ENCODE measurements at places on chromosomes 3 and 15. TPM values are rescaled to one million over a fixed set of nuclear protein-coding genes. Genes with fewer than 3 reads are reported as not detected.

DNA sequence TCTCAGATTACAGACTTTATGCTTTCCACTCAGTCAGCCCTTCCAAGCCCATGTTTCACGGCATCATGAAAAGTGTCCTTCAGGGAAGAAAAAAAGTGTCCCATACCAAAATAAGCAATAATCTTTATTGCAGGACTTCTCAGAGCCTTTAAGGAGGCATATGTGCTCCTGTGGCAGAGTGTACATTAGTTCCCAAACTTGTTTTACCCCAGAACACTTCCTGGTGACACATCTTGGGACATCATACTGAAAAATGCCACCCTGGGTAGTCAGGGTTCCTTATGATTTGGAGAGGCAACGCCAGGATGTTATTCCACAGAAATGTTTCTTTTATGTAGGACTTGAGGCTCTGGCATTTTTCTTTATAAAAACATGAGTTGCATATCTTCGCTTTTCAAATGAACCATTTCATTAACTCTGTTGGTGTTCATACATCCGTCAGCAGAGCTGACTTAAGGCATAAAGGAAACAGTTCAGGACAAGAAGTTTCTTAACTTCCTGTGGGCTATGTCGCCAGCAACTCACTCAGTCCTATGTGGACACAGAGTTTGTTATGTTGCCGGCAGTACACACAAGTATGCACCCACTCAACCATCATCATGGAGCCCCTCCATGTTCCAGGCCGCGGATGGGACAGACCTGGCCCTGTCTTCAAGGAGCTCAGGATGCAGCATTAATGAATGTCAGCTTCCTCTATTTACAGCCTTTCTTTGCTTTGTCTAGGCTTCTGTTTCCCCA, 63.8 kb downstream of the CASR start:
- no peak for DNase-seq

DNA sequence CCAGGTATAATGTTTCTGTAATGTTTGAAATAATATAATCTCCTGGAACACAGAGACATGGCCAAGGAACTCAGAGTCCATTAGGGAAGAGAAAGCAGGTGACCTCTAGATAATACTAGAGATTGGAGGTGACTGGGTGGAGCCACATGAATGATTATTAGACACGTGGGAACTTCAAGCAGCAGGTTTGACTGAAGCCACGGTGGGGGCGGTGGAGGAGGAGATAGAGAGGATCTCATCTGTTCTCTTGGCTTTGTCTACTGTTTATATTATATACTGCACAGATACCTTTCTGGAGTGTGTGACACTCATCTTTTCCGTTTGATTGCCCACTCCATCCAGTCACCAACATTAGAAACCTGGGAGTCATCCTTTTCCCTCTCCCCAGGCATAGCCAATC, 33.7 kb downstream of the KIF7 start:
- DNase-seq, result no peak

DNA sequence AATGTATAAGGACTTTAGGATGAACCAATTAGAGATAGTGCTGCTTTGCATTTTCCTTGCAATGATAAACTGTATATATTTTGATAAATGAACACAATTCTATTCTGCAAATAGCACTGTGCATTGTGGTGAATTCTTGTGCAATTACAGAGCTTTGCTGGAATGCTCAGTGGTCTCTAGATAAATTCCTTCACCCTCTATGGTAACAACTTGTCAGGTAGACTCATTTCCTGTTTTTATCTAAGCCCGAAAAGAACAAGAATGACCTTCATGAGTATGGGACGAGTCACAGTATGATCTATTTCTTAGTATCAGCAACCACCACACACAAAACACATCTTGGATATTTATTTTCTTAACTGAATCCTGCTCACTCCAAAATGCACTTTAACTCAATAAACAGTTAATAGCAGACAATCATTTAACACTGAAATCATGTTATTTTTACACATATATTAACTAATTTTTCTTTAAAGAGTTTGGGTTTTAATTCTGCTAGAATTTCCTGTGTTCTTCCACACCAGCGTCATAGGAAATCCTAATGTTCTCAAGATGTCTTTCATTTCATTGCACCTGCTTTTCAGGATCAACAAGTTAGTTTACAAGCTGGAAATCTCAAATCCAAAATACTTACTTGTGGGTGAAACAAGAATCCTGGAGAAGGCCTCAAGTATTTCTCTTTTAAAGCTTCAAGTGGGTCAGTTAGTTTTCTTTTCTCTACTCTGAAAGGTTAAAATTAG, 551.2 kb downstream of the MECOM start:
- no peak for DNase-seq

DNA sequence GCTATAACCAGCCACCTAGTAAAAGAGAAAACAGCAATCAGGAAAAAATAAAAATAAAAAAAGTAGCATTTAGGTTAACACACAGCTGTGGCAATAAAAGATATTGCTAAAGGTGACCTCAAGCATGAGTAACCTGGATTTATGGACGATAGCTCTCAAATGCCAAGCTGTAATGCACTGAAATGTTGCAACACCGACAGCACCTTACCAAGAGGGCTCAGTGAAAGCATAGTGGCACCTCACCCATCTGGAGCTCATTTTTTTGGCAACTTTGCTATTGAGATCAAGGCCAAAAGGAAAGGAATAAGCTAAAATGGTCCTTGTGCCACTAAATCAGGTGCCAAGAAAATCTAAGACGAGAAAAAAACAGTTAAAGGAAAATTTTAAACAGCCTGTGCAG, 2.5 kb downstream of the HACD2 start:
- DNase-seq, result no peak

Gene MINAR1
- 2.2 TPM for total RNA-seq

GRCh38 chr3:105526360-105527111, 159.8 kb downstream of the ALCAM start:
- DNase-seq, result no peak

Gene NOX5
- total RNA-seq, result 0.20 TPM

GRCh38 chr15:99135194-99135593, 30.3 kb downstream of the SYNM start:
- DNase-seq, result no peak

DNA sequence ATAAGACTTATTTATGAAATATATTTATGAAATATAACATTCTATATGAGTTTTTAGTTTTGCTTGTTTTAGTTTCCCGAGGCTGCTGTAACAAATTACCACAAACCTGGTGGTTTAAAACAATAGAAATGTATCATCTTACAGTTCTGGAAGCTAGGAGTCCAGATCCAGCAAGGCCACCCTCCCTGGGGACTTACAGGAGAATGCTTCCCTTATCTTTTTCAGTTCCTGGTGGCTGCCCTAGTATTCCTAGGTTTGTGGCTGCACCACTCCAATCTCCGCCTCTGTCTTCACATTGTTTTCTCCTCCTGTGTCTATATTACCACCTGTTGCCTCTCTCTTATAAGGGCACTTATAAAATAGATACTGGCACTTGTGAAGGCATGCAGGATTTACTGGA, 877.8 kb downstream of the TUSC7 start:
- DNase-seq, result no peak

- DNase-seq, result no peak
Observed at GRCh38 chr3:63673111-63673510, 20.6 kb downstream of the SNTN start.

DNA sequence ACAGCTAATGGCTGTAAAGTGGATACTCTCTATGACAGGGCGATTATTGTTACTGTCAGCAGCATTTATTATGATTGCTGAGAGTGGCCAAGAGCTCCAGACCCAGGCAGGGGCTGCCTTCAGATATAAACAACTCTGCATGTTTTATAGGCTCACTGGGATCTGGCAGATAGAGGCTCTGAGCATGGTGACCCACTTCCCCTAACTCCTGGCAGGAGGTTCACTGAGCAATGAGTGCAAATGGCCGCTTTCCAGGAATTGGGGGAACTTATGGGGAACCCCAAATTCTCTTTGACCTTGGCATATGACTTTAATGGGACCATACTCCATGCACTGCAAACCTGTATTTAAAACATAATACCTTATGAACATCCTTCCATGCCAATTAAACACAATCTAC, 59.0 kb downstream of the SCN5A start:
- no peak for DNase-seq

GRCh38 chr3:177607589-177607988, 410.3 kb upstream of the TBL1XR1 start:
- DNase-seq, result no peak

Gene DISP2
- total RNA-seq, result 1.1 TPM

DNA sequence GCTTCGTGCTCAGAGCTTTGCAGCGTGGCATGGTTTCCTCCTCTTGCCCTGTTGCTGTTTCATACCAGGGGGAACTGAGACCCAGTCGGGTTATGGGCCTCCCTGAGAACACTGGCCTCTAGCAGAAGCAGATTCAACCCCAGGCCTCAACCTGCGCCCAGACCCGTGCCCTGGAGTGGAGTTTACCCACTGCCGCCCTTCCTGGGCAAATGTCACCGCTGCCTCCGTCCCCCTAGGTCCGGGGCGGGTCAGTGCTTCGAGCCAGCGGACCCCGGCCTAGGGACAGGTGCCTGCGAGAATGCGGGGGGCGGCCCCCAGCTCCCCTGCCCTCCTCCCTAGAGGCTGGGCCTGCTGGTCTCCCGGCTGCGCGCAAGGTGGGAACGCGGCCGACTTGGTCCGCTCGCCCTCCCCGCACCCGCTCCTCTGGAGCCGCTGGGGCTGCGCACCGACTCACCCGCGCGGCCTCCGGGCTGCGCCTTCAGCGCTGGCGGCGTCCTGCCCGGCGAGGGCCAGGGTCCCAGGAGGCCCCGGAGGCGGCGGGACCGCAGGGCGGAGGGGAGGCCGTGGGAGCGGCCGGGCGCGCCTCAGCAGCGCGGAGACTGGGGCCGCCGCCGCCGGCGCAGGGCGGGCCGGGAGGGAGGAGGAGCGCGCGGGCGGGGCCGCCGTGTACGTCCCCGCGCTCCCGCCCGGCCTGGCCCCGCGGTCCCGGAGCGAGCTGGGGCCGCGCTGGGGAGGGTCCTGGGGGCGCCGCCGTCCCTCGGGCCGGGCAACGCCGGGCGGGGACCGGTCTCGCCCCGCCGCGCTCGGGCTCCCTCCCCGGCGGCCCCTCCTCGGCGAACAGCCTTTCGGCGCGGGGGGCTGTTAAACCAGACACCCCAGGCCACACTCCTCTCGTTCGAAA, at the start of gene PIGZ:
PIGZ (minus strand) TSS at position 601 of the 901 bp plus-strand sequence. CDS start 16,802 bp downstream, outside the sequence.
- peak; percentile 49 for DNase-seq

Gene IL20RB
- total RNA-seq, result 8.5 TPM

Gene SMCO1
- not detected for total RNA-seq

DNA sequence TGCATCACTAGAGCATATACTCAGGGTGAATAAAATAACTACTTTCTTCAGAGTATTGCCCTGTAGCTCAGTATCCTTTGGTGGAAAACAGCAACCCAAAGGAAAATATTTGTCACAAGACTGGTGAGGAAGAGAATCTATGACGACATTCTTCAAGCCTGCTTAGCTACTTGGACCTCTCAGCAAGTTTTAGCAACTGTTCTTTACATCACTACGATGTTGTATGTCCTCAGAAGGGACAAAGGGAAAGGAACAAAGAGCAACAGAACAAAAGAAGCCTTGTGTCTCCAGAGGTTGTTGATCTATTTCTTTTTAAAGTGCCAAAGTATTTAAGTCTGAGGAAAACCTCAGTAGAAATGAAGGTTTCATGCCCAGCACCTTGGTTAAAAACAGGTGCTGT, 746.7 kb downstream of the NAALADL2 start:
- no peak for DNase-seq

DNA sequence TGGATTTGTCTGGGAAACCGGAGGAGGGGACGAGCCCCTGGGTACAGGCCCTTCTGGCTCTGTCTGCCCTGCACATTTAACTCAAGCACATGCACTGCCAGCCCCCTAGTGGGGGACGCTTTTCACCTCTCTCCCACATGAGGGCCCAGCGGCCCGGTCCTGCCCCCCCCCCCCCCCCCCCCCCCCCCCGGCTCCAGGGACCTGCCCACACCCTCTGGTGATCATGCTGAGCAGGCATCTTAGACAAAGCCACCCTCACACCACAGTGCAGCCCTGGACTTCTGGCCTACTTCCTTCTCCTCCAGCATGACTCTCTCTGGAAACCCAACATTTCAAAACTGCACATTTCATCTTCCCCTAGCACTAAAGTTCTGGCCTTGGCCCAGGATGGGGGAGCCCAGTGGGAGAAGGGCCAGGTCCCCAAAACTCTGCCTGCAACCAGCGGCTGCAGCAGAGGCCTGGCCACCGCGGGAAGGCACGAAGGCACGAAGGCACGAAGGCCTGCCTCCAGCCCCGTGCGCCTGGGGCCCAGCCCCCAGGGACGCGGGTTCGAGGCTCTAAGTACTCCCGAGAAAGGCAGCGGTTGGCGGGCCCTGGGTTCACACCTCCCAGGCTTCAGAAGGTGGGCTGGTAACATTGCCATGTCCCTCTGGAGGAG, 14.1 kb downstream of the KLF15 start:
- peak; percentile 41 for DNase-seq

DNA sequence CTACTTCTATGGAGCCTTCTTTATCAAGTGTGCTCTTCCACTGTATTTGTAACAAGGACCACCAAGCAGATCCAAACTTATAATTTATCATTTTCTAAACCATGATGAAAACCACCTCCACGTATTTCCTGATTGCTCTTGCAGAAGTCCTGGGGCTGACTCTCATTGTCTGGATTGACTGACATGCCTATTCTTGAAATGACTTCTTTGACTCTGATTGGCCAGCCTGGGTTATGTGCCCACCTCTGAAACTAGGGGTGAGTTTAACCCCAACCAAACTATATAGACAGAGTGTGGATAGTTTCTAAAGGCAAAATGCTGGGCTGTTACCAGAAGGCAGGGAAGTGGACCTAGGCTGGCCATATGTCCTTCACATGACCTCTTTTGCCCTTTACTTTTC, 12.7 kb downstream of the TMPRSS7 start:
- no peak for DNase-seq

All from Calu3 (cell line).